ENCODE measurements at places on chromosomes 3 and 15. TPM values are rescaled to one million over a fixed set of nuclear protein-coding genes. Genes with fewer than 3 reads are reported as not detected.

The GP5 gene
- not detected for total RNA-seq

The RPP25 gene
- 3.7 TPM for total RNA-seq

The SLC24A5 gene
- total RNA-seq: not detected

The PPCDC gene
- 18.9 TPM for total RNA-seq

Data from sigmoid colon (tissue), 7 donors.